ENCODE measurements at places on chromosomes 7 and 10.

DNA sequence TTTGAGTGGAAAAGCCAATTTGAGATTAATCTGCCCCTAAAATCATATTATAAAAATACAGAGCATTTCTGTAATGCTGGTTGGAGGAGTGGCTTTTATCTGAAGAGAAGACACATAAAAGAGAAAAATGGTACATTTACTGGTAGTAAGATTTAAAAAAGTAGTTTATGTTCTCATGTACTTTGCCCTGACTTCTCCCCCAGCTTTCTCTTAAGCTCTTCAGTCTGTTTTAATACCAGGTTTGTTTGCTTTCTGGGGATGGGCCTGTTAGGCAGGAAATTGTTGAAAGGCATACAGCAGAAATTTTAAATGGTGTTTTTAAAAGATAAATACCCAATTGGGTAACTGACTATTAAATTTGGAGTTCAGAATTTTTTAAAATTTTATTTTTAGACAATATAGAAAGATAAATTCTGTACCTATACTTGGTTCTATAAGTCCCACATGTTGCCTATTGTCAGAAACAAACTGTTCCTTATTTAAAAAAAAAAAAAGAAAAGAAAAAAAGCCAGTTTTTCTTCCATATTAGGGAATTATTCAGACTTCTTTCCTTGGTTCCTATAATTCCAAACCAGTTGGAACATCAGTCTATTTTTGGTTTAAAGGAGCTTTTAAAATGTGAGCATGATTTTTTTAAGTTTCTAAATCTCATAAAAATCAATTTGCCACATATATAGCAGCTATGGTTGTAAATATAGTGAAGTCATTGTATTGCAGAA lies 136.6 kb downstream of the ARID5B start:
- no peak for DNase-seq

DNA sequence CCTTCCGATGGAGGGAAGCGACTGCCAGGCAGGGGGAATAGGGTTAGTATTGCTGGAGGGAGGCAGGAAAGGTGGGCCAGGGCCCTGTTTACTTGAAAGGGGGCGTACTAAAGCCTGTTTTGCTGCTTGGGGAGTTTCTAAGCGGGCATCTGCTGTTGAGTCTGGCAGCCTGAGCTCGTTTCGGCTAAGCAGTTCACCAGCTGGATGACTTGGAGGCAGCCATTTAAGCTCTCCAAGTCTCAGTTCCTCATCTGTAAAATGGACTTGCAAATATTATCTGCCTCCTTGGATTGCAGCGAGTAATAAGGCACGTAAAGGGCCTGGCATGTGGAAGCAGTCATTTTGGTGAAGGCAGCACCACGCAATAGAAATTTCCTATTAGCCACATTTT lies 44.0 kb downstream of the LDB3 start:
- no peak for DNase-seq

- DNase-seq = peak; percentile 26
Measured at GRCh38 chr7:141785706-141786552, 4.1 kb upstream of the TAS2R5 start.

GRCh38 chr7:87369216-87369615 lies 23.8 kb downstream of the CROT start:
- DNase-seq = no peak

DNA sequence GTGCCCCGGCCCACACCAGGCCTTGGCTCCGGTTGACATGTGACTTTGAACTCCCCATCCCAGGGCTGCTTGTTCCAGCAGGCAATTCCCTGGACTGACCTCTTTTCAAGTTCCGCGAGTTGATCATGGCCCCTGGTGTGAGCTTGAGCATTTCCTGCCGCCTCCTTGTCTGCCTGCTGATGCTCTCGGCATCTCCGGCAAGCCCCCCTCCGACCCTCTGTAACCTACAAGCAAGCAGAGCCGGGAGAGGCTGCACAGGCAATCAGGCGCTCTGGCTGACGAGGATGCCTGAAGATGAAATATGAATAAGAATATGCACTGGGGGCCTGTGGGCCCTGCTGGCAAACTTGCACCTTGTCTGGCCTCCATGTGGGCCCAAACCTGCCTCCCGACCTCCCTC lies 304.9 kb upstream of the MKI67 start:
- DNase-seq = no peak

DNA sequence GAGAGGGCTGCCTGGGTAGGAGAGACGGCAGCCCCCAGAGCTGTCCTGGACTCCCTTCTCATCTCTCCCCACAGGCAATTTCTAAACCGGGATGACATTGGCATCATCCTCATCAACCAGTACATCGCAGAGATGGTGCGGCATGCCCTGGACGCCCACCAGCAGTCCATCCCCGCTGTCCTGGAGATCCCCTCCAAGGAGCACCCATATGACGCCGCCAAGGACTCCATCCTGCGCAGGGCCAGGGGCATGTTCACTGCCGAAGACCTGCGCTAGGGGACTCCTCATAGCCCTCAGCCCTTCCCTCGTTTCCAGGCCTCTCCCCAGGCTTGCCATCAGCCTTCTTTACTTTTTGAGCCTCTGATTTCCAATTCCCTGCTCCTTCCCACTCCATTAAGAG lies 2.6 kb downstream of the ATP6V1F start:
- DNase-seq = no peak

- no peak for DNase-seq
Measured at GRCh38 chr10:52517012-52517411, 202.9 kb downstream of the DKK1 start.

- DNase-seq = no peak
Measured at GRCh38 chr7:121078701-121079227, 90.3 kb downstream of the CPED1 start.

- DNase-seq = no peak
Measured at GRCh38 chr7:11109659-11110058, 136.0 kb downstream of the PHF14 start.

- no peak for DNase-seq
Measured at GRCh38 chr10:101466016-101466912, 112.3 kb downstream of the BTRC start.

DNA sequence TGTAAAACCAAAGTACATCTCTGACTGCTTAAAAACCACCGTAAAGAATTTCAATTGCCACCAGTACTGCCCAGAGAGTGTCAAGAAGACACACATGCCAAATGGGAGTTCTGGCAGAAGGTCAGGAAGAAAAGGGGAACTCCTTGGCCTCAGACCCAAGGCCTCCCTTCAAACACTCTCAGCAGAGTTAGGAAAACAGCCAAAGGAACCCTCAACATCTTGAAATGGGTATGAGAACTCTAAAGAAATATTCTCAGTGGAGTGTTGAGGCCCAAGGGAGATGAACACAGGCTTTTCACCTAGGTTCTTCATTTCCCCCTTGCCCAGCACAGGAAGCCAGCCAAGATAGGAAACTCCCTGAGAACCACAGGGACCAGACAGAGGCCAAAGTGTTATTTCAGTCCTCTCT lies 96.1 kb upstream of the ASAH2 start:
- DNase-seq = no peak

DNA sequence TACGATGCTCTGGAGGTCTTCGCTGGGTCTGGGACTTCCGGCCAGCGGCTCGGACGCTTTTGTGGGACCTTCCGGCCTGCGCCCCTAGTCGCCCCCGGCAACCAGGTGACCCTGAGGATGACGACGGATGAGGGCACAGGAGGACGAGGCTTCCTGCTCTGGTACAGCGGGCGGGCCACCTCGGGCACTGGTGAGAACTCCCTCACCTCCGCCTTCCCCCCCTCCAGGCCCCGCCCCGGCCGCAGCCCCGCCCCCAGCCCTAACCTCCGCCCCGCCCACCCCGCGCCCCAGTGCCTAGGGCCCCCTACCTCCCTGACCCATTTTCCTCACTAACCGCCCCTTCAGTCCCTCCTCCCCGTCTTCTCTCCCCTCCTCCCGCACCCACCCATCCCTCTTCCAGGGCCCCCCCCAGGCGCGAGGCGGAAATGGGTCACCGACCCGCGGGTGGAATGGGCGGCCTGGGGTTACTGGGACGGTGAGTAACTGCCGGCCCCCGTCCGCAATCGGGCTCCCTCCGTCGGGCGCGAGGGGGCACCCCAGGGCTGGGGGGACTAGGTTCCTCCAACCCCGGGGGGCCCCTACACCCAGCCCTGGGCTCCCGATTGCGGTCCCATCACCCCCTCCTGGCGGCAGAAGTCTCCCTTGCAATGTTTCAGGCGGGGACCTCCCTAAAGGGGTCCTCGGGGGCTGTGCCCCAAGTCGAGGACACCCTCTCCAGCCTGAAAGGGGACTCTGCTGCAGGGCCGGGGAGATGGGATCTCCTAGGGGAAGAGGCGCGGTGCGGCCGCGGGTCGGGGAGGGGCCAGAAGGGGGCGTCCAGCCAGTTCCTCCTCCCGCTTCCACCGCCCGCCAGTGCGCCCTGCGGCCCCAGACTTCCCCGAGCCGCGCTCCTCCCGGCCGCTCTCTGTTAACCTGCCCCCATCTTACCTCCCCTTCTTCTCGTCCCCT lies 2.1 kb downstream of the PCOLCE start:
- DNase-seq = peak; percentile 87

- no peak for DNase-seq
Measured at GRCh38 chr10:91190876-91191583, 29.4 kb upstream of the PCGF5 start.

- DNase-seq = no peak
Measured at GRCh38 chr7:90430614-90431460, 27.6 kb downstream of the CLDN12 start.

- no peak for DNase-seq
Measured at GRCh38 chr7:158617737-158618128, 30.1 kb upstream of the PTPRN2 start.

All from stimulated activated CD8-positive, alpha-beta memory T cell treated with anti-CD3 and anti-CD28 coated beads, Interleukin-4, amount 100 ng/mL, for 48 hours (primary cell).